Activated naive CD4-positive, alpha-beta T cell (primary cell): ENCODE measurements at places on chromosomes 7 and 10.

DNA sequence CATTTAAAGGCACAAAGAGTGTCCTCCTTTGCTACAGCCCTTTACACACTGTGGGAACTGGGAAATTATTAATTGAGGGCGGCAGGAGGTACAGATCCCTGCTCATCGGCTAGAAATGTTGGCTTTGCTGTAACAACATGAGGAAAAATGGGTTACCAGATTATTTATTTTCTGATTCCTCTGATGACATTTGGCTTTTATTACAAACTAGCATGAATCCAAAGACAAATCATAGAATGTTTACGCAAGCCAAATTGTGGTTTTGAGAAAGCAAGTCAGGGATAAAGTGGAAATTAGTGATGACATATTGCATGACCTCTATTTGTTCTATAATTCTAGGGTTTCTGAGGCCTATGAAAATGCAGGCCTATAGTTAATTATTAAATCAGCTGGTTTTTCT, 126.1 kb upstream of the TMEM196 start:
- DNase-seq = no peak

DNA sequence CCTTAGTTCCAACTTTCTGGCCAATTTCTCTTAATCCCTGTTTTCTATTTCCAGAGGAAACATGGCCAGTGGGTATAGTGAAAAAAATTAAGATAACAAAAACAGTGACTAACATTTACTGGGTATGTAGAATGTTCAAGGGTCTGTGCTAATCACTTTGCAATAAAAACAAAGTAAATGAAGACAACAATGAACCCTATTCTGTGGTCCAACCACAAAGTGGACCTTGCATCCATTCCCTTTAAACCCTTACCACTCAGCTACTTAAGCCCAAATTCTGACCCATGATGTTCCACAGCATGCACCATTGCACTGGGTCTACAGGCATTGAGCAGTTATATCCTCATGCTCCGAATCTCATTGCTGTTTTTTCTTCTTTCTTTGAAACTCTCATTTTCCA, 179.9 kb upstream of the PRKCQ start:
- no peak for DNase-seq

DNA sequence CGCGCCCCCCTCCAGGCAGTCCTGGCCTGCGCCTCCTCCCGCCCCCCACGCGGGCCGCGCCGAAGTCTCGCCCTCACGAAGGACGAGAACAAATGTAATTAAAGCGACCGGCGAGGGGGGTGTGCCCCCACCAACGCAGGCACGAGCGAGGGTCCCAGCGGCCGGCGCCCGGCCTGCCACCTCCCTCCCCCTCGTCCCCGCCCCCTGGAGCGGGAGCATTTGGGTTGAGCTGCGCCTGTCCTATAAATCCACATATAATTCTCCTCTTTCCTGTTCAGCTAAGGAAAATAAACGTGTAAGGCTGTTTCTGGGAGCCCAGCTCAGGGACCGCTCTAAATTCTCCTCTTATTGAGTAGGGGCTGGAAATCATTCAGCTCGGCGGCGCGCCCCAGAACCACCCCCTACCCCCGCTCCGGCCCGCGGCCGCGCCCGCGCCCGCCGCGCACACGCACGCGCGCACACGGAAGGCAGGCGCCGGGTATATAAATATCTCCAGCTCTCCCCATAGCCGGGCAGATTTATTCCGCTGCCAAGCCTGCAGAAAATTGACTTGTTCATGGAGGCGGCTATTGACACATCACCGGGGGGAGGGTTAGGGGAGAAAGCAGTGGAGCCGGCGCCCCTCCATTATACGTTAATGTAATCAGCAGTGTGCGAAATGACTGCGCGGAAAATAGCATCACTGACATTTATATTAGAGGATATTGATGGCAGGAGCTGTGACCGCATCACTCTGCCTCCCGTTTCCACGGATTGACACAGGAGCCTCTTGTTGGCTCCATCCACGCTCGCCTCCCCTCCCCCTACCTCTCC, 61.6 kb upstream of the BTRC start:
- DNase-seq = no peak

GRCh38 chr7:30322271-30323005, 38.0 kb downstream of the ZNRF2 start:
- no peak for DNase-seq

GRCh38 chr10:6667679-6668270, 87.7 kb upstream of the PRKCQ start:
- DNase-seq = no peak

- DNase-seq = no peak
Observed at GRCh38 chr7:128011131-128011661, 20.0 kb downstream of the LRRC4 start.

GRCh38 chr10:51010977-51011376, 63.3 kb upstream of the PRKG1 start:
- no peak for DNase-seq

GRCh38 chr7:91657483-91658071, 222.9 kb downstream of the MTERF1 start:
- no peak for DNase-seq

GRCh38 chr7:127886248-127886647, 145.0 kb downstream of the LRRC4 start:
- DNase-seq = no peak

- no peak for DNase-seq
Observed at GRCh38 chr7:37920305-37920848, at the start of gene EPDR1. TSS of gene EPDR1 (plus strand) at chr7:37920640. CDS start at chr7:37920940, 300 bp downstream.

DNA sequence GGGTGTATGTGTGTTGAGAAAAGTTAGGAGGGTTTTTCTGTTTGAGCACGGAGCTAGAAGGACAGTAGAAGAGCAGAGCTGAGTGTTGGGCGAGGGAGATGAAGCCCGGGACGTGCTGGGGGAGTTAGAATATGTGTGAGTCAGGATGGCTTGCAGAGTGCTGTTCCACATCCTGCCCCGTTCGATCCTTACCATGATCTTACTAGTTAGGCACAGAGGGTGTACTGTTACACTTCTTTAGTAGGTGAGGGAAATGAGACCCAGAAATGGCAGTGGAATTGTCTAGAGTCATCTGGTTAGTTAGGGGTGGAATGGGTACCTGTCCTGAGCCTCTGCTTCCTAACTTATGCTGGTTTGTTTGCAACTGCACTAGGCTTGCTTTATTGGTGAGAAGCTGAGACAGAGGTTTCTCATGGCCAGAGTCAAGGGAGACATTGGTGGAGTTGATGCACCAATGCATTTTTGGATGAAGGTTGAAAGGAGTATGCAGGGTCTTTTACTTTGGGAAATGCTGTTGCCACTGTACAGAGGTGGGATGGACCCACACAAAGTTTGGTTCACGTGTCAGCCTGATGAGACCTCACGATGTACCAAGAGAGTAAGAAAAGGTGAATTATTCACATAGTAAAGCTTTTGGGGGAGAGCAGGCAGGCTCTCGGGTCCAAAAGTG, 42.4 kb downstream of the CCNY start:
- no peak for DNase-seq

DNA sequence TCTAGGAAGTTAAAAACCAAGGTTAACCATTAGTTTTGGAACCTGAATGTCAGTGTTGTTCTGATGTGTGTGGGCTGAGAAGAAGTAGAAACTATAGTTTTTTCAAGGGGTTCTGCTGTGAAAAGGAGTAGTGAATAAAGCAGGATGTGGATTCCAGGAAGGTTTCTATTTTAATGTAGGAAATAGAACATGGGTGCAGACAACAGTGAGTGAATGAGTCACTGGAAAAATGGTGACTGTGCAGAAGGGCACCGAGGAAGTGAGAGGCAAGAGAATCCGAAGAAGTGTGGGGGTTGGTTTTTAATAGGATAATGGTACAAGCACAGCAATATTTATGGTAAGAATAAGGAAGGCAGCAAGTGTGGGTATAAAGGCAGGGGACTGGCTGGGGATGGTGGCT, 120.4 kb downstream of the ARHGAP21 start:
- DNase-seq = no peak

GRCh38 chr7:120729245-120729644, 128.7 kb downstream of the TSPAN12 start:
- no peak for DNase-seq

GRCh38 chr10:80077869-80078447, 507 bp upstream of the TMEM254 start:
- DNase-seq = no peak

DNA sequence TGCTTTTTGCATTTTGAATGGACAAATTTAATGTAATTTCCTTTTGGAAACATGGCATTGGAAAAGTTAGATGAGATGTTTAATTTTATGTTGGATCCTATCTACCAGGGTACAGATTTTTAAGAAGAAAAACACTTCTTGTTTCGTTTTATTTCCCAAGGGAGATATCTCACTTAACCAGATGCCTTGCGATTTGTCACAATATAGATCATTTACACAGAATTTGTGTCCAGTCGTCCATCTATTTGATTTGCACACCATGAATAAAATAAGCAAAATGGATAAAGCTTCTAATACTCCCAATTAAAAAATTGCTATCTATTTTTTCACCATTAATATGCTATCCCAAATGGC, 25.7 kb downstream of the HDAC9 start:
- DNase-seq = no peak

- no peak for DNase-seq
Observed at GRCh38 chr7:1151156-1151555, 8.8 kb downstream of the ZFAND2A start.

DNA sequence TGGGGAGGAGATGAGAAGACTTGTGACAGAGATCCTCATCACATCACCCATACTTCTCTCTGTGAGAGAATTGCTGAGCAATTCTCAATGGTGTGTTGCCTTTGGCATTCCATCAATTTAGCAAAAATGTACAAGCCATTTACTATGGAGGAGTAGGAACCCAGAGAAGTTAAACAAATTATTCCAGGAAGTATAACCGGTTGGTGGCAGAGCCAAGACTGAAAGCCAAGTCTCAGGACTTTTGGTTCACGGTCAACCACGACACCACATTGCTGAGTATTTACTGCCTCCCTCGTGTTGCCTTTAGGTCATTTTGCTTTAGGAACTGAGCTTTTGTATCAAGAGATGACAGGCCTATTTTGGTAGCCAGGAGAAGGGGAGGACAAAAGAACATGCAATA, 88.0 kb upstream of the ELMO1 start:
- no peak for DNase-seq

GRCh38 chr10:112658900-112659638, 212.1 kb downstream of the VTI1A start:
- no peak for DNase-seq

DNA sequence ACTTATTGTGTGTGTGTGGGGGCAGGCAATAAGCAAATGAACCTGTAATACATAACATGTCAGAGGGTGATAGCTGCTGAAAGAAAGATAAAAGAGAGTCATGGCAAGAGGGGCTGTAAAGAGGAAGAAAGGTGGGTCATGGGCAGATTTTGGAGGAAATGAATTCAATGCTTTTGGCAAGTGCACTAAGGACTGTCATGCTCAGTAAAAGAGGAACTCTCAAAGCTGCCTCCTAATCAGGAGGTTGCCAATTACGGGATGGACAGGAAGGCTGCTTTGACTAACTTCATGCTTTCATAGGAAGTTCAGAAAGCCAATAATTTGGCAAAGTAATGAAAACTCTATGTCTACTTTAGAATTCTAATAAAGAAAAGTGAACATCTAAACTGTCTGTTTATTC, 401.2 kb downstream of the SH2D4B start:
- DNase-seq = no peak

DNA sequence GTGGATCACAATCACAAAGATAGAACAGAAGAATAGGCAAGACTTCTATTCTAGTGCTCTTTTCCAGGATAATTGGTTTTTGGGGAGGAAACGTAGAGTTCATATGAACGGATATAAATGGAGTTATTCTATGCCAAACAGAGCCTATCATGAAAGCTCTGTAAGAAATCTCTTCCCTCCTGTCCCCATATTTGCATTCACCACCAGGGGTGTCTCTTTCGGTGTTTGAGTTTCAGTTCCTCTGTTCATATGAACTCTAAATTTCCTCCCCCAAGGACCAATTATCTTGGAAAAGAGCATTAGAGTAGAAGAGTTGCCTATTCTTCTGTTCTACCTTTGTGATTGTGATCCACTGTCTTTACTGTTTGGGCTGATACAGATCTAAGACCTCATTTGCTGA, 48.3 kb upstream of the CDC14C start:
- DNase-seq = no peak

- DNase-seq = no peak
Observed at GRCh38 chr10:49290607-49291006, 8.4 kb upstream of the C10orf71 start.

DNA sequence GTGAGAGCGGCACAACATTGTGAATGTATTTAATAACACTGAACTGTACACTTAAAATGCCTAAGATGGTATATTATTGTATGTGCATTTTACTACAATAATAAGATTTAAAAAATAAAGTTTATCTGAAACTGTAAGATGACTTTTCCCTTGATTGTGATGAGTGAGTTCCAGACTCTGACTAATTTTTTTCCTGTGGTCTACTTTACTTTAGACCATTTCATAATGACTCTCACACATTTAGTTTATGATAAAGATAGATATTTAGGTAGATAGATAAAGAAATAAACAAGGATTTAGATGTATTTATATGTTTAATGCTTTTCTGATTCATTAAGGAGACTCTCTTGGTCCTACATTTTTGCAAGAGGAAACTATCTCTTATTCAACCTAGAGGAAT, 835.9 kb upstream of the SORCS1 start:
- no peak for DNase-seq

- no peak for DNase-seq
Observed at GRCh38 chr7:99098824-99099498, 44.9 kb downstream of the SMURF1 start.

GRCh38 chr7:129553899-129554461, 51.6 kb downstream of the SMKR1 start:
- peak; percentile 3 for DNase-seq

- DNase-seq = no peak
Observed at GRCh38 chr10:70093335-70093944, 39.2 kb downstream of the AIFM2 start.

GRCh38 chr10:132958883-132959558, 16.7 kb upstream of the CFAP46 start:
- DNase-seq = no peak
